ENCODE measurements at places on chromosomes 13 and 19.
A peak's percentile ranks its signal among the peaks of the same experiment; 100 is the strongest.

DNA sequence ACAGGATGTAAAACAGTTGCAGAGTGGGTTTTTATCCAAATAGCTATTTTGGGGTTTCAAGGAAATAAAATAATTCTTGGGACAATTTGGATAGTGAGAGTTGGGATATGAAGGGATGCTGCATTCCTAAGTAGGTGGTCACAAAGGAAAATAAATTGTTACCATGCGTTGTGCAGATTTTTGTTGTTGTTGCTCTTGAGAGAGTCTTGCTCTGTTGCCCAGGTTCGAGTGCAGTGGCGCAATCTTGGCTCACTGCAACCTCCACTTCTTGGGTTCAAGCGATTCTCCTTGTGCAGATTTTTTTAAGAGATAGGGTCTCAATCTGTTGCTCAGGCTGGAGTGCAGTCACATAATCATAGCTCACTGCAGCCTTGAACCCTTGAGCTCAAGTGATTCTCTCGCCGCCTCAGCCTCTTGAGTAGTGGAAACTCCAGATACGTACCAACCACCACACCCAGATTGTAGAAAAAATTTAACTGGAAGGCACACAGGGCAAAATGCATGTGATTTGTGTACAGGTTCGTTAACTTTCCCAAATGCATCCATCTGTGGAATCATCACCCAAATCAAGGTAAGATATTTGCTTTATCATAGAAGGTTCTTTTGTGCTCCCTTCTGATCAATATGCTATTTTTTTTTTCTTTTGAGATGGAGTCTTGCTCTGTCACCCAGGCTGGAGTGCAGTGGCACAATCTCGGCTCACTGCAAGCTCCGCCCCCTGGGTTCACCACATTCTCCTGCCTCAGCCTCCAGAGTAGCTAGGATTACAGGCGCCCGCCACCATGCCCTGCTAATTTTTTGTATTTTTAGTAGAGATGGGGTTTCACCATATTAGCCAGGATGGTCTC, 16.0 kb downstream of the SLC1A5 start:
- DNase-seq = no peak

DNA sequence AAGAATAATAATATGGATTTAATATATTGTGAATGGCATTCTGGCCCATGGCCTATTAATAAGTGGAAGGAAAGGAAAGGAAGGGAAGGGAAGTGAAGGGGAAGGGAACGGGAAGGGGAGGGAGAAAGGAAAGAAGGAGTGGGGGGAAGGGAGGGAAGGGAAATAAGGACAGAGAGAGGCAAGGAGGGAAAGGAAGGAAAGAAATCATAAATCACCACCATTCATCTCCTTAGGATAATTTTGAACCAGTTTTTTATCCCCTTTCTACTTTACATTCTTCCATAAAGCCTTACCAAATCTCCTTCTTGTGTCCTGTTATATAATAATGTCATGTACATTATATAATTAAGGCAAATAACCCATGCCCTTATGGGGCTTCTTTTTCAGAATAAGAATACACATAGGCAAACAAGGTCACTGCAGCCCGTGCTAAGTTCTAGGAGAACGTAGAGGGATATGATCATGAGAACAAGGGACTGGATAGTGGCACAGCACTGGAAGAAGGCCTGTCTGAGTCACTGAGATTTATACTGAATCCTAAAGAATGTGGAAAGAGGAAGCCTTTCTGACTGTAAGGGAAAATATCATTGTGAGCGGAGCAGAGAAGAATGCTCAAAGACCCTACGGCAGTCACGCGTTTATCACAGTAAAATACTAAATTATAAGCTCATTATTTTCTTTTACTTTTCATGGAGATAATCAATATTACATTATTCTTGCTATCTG, 444.5 kb upstream of the GPC6 start:
- no peak for DNase-seq

DNA sequence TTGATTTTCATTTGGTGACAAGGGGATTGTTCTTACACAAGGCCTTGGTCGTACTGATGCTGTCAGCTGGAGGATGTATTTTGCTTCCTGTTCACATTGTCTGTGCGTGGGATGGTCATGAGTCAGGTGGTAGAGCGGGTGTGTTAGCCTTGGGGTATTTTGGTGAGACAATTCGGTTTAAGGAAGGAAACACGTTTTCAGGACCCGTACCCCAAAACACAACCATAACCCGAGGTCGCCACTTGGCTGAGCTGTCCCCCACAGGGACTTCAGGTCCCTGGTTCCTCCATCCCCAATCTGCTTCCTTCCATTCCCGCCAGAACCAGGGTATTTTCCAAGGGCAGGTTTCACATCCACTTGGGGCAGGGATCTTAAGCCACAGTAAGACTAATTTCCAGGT, 15.0 kb downstream of the MYO9B start:
- DNase-seq = peak; percentile 49

- no peak for DNase-seq
Observed at GRCh38 chr13:99033814-99034213, 56.0 kb upstream of the DOCK9 start.

GRCh38 chr19:42092350-42092749, 16.4 kb downstream of the ZNF574 start:
- DNase-seq = peak; percentile 61

GRCh38 chr13:80547885-80548825, 207.2 kb upstream of the SPRY2 start:
- DNase-seq = no peak

DNA sequence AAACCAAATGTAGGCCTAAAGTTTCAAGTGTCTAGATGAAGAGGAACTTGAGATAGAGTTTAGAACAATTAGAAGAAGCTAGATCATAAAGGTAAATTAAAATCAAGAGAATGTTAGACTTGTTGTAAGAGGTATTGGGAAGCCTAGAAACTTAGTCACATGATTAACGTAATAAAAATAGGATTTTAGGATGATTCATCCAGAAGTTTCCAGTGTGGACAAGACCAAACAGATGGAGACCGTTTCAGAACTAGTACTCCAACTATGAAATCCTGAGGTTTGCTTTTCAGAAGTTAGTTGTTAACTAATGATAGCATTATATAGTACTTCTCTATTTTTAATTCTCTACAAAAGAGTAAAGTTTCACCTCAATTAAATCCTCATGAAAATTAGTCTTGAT, 104.9 kb downstream of the MZT1 start:
- no peak for DNase-seq
